ENCODE measurements at places on chromosomes 11 and 22.

DNA sequence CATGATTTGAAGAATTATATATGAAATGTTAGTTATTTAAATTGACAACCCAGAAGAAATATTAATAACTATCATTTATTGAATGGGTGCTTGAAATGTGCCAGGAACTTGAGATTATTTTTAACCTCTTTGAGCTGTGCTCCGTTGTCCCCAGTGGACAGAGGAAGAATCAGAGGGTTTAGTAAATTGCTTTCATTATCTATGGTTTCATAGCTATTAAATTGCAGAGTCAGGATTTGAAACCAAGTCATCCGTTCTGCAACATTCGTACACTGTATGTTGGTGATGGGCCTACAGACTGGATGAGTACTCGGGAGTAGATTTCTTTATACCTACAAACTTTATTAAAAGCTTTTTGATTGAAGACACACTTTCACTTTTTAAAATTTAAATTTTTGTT is 4.9 kb downstream of the HSD17B12 start:
- DNase-seq = no peak

DNA sequence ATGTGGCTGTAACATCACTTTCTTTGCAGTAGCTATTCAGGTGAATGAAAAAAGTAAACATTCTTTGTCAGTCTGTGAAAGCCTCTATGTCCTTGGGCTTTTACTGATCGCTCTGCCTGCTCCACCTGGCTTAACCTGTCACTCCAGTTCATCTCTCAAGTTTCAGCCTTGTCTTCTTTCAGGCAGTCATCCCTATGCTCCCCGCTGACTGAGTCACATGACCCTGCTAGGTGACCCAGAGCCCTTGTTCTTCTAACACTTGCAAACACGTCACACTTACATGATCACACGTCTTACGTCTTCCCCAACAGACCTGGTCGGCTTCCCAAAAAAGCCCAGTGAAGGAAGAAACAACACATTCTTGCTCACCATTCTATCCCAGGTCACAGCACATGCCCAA is 499.3 kb upstream of the TENM4 start:
- no peak for DNase-seq

DNA sequence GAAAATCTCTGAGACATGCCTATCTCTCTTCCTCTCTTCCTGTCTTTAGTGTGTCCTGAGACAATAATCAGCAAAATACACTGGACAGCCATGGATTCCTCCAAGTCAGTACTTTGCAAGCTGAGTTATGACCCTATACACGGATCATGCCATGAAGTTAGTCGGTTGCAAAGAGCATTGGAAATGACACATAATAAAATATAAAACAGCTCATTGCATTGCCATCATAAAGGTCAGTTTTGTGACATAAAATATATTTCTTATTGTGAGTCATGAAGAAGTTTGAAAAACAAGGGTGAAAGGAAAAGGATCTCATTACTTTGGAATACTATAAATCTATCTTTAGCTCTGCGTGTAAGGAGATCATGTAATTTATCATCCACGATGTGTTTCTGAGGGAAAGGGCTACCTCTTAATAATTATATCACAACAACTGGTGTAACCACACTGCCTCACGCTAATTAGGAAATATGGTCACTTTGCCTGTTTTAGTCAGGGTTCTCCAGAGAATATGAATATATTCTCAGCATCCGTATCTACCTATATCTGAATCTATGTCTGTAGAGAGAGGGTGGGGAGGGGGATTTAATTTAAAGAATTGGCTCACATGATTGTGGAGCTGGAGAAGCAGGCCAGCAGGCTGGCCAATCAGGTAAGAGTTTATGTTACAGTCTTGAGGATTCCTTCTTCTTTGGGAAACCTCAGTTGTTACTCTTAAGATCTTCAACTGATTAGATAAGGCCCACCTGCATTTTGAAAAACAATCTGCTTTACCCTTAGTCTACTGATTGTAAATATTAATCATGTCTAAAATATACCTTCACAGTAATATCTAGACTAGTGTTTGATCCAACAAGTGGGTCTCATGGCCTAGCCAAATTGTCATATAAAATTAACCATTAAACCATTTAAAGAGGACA is 198.8 kb downstream of the FAT3 start:
- no peak for DNase-seq

DNA sequence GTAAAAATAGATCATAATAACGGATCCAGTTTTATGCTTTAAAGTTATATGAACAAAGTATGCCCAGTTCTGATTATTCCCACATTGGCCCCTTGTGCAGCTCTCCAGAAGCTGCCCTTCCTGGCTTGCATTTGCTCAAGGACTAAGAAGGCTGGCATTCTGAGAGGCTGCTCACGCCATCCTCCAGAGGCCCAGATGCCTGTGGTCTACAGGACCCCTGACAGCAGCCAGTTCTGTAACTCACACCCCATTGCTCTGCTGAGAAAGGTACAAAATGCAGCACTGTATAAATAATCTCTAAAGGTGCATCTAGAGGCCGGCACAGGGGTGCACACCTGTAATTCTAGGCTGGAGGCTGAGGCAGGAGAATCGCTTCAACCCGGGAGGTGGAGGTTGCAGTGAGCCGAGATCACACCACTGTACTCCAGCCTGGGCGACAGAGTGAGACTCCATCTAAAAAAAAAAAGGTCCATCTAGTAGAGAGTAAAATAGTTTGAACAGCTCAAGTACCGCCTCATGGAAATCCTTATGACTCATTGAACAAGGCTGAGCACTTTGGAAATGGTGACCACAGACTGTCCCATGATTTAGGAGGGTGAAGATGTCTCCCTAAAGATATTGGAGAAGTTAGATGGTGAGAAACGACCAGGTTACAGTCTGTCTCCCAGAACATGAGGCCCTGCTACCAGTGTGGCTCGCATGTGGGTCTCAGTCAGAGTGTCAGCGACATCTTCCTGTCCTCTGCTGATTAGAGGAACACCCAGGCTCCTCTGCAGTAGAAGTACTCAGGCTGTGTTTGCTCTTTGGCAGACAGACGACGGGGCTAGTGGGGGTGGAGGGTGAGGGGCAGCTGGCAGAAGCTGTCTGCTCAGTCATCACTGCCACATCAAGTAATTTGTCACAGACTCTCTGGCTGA is 56.3 kb downstream of the KREMEN1 start:
- DNase-seq = no peak

DNA sequence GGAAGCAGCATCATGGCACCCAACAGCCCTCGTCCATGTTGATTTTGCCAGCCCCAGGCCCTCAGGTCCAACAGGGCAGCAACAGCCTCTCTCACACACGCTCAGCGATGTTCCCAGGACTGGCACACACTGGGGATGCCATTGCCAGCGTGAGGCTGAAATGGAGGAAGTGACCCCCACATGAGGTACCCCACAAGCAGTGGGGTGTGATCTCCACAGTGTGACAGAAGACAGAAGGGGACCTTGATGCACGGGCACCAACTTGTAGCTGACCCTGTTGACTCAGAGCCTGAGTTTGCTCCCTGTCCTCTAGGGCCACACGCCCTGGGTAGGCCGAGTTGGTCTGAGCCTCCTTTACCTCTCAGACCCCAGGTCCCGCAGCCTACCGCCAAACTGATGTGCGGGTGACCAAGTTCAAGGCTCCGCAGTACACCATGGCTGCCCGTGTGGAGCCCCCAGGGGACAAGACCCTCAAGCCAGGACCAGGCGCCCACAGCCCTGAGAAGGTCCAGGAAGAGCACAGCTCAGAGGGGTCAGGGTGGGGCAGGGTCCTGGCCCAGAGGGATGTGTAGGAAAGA is 6.2 kb downstream of the SCGB1C1 start:
- no peak for DNase-seq

DNA sequence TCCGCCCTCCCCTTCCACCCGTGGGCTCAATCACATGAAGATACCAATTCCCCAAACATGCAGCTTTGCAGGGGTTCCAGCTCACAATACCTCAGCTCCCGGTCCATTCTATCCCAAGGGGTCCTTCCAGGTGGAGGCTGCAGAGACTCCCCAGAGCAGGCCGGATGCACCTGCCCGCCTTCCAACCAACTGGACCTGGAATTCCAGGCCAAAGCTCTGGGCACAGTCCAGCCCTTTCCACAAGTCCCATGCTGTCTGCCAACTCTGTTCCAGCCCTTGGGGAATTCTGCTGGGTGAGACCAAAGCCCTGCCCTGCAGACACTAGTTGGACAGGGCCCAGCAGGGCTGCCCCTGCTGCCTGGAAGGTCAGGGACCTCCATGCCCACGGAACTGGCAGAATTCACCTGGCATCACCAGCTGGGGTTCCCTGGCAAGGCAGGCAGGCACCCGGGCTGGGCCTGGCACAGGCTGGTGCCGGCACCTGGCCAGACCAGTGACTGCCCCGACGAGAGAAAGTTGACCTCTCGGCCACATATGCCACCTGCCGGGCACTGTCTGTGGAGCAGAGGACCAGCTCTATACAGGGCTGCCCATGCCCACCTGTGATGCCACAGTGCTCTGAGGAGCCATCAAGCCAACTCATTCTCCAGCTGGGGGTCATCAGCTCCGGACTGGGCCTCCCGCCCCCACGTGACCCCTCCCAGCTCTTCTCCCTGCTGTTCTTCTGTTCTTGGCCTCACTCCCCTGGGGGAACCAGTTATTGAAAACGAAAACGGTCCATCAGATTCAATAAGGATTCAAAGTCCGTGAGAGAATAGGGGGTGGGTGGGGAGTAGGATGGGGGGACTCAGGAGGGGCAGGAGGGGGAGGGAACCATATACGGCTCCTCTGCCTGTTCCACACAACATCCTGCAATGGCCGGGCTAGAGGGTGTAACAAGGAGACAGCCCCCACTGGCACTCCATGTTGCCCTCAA is 4.7 kb downstream of the SYT7 start:
- no peak for DNase-seq

- no peak for DNase-seq
Observed at GRCh38 chr22:31948002-31948401, 3.7 kb downstream of the YWHAH start.
